ENCODE measurements at places on chromosomes 16 and 17.

DNA sequence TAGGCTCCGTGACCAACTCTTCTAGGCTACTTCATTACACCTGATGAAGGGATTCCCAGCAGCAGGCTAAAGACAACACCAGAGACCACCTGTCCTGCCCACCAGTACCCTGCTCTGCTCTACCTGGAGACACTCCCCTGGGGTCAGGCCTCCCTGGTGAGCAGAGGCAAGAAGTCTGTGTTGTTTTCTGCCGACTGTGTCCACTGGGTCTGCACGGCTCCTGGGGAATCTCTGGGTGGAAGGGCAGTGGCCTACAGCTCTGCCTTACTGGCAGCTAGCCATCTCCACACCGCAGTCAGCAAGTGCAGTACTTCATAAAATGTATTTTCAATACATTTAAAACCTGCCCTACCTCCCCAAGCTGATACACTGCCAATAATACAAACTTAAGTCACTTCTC, 6.8 kb downstream of the RSL1D1 start:
- no peak for DNase-seq

DNA sequence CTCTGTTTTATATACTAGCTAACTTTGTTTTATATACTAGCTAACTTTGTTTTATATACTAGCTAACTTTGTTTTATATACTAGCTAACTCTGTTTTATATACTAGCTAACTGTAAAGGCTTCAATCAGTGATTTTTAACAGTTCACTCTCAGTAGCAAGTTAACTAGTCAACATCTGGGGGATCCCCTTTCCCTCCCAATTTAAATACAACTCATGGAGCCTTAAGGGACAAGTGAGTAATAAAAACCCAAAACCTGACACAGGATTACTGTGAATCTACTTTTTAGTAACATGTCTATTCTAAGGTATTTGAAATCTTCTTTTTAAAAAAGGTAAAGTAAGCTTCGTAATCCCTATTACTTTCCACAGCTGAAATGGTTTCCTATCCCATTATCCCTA, 32.2 kb downstream of the FAM222B start:
- DNase-seq: no peak

- no peak for DNase-seq
Observed at GRCh38 chr16:50072730-50073129, 7.0 kb downstream of the HEATR3 start.

DNA sequence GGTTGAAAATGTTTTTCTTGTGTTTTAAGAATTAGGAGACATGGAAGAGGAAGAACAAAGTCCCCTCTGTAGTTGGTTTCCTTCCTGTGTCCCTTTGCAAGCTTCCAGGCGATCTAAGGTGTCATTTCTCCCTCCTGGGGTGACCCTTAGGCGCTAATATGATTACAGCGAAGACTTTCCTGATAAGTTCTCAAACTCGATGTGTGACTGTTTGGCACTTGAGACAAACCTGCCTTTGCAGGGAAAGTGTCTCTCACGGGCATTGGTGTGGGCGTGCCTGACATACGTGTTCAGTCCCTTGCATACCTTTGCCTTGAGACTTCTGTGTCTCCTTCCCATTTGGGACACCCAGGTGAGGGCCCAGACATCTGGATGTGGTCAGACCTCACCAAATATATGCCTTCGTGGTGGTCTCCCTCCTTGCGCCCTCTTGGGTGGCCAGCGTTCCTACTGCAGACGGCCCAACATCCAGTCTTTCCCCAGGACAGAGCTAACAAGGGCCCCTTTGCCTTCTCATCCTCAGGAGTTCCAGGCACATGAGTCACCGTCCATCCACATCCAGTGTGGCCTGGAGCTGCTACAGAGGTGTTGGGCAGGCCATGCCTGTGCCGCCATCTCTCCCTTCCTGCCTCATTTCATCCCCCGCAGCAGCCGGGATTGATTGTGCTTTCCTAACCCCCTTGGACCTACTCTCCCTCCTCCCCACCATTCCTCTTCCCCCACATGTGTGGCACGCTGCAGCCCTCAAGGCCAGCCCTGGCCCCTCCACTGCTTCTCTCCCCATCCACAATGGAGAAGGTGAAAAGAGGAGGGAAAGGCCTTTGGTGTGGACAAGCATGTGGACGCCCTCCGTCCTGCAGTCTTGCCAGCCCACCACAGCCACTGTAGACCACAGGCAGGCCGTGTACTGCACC, 3.1 kb upstream of the JPT2 start:
- DNase-seq: no peak

- peak; percentile 16 for DNase-seq
Observed at GRCh38 chr17:42387661-42388380, 421 bp downstream of the STAT3 start.

DNA sequence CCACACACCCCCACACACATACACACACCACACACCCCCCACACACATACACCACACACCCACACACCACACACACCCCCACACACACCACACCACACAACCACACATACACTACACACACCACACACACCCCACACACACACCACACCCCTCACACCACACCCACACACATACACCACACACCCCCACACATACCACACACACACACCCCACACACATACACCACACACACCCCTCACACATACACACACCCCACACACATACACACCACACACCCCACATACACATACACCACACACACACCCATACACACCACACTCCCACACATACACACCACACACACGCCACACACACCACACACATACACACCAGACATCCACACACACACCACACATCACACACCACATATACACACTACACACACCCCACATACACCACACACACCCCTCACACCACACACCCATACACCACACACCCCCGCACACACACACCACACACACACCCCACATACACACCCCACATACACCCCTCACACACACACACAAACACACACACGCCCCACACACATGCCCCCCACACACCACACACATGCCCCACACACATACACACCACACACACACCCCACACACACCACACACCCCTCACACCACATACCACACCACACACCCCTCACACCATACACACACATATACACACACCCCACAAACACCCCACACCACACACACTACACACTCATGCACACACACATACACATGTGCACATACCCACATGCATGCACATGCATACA, 25.9 kb upstream of the GSG1L start:
- DNase-seq: no peak

DNA sequence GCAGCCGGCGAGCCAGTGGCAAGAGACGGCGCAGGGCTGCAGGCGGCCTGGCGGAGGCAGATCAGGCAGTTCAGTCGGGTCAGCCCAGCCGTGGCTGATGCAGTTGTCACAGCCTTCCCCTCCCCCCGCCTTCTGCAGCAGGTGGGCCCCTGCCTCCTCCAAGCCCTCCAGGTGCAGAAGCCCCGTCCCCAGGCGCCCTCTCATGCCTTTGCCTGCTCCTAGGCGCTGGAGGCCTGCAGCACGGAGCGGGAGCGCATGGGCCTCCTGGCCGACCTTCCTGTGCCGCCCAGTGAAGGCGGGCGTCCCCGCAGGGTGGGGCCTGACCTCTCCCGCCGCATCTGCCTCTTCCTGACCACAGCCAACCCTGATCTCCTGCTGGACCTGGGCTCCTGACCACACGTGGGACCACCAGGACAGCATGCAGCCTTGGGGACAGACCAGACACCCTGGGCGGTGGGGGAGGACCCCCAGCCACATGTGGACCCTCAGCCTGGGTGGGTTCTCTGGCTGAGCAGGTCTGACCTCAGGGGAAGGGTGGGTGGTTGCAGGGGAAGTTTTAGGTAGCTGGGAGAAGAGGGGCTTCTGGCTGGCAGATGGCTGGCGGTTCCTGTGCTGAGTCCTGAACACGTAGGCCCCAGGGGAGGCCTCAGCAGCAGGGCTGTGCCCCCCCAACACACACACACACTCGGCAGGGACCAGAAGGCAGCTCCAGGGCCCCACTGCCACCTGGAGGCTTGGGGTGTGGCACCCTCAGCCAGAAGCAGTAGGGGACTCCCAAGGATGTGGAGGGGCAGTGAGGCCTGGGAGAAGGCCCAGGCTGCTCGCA, 3.1 kb upstream of the MRPS34 start:
- no peak for DNase-seq

DNA sequence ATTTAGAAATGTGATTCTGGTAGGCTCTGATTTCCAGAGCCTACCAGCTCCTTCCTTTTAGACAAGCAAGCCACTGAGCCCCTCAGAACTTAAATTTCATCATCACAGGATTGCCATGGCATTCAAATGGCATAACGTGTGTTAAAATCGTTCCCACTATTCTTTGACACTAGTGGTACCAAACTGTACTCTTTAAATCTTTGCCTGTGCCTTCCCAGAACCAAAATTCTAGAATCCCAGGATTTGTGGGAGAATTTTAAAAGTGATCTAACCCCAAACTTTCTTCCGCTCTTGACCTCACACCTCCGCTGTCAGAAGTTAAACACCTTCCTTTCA, 287 bp upstream of the INTS2 start:
- no peak for DNase-seq

- no peak for DNase-seq
Observed at GRCh38 chr17:60383379-60383778, 8.6 kb downstream of the USP32 start.

- DNase-seq: no peak
Observed at GRCh38 chr17:67156269-67157199, 88.5 kb downstream of the HELZ start.
